ENCODE measurements at places on chromosomes 1 and 21. TPM values are rescaled to one million over a fixed set of nuclear protein-coding genes. Genes with fewer than 3 reads are reported as not detected.
A peak's percentile ranks its signal among the peaks of the same experiment; 100 is the strongest.

COL18A1 gene
- 19.2 TPM for total RNA-seq

PRDM15 gene
- 12.0 TPM for total RNA-seq

SPRR2B gene
- total RNA-seq = not detected

CD1B gene
- total RNA-seq = not detected

DNA sequence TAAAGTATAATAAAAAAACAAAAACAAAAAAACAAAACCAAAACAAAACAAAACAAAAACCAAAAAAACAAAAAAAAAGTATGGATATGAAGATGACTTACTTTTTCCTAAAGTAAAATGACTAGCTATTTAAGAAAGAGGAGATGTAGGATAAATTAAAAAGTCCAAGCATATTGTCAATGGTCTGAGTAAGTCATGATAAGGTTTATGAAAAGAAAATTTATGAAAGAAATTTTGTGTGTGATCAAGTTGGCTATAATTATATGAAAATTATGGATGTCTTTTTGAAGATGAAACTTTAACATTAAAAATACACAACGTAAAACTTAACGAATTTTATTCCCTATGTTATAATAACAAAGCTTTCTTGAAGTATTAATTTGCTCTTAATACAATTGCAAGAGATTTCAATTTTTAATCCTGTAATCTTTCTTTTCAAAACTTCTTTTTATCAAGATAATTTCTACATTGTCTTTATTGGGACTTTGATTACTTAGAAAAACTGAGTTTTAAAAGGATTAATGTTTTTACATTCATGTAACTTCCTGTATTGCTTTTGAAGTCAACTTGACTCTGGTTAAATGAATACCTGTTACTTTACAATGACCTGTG lies 200.9 kb upstream of the IVNS1ABP start:
- no peak overlapping the region for H3K27ac ChIP-seq
- H3K27me3 ChIP-seq = no peaks in the 10 kb centered on the region
- DNase-seq = no peak
- H3K36me3 ChIP-seq = peaks cover 10% of the 10 kb centered on the region

GRCh38 chr1:152546704-152547103 lies 19.9 kb downstream of the LCE3E start:
- no peaks in the 10 kb centered on the region for H3K27me3 ChIP-seq
- H3K4me1 ChIP-seq = no peaks in the 10 kb centered on the region
- no peak overlapping the region for H3K27ac ChIP-seq
- DNase-seq = no peak
- no peak overlapping the region for H3K4me3 ChIP-seq

DNA sequence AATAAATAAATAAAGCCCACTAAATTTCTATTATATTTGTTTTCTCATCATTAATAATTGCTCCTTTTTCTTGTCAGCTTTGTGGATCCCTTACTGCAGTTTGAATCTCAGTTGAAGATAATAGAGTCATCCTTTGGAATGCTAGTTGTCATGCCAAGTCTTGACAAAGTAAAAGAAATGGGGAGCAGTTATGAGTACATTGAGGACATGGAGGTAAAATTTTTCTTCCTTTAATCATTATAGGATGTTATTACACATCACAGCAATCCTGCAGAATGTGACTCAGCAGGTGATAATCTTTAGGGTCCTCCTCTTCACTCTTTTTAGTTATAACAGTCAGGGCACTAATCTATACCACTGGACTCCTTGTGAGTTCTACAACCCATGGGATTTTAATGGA lies 24.1 kb downstream of the MROH9 start:
- no peaks in the 10 kb centered on the region for H3K4me1 ChIP-seq
- no peaks in the 10 kb centered on the region for H3K36me3 ChIP-seq
- no peak overlapping the region for H3K4me3 ChIP-seq
- H3K27me3 ChIP-seq = peaks cover 11% of the 10 kb centered on the region
- no peak overlapping the region for H3K27ac ChIP-seq

DNA sequence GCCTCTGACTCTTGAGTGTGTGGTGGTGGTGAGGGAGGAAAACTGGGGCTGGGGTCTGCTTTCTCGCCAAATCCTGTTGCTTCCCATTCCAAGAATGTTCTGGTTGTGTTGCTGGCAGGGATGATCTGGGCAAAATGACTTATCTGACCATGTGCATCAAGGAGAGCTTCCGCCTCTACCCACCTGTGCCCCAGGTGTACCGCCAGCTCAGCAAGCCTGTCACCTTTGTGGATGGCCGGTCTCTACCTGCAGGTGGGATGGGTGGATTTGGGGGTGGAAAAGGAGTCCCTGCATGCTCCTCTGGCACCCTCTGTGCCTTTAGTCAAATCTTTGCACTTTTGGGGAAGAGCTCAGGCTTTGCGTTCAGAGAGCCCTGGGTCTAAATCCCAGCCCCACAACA lies 18.1 kb downstream of the CYP4B1 start:
- H3K27me3 ChIP-seq = peaks cover 2% of the 10 kb centered on the region
- H3K4me1 ChIP-seq = no peaks in the 10 kb centered on the region
- DNase-seq = no peak

- no peaks in the 10 kb centered on the region for H3K27me3 ChIP-seq
- no peaks in the 10 kb centered on the region for H3K4me1 ChIP-seq
- no peak overlapping the region for H3K4me3 ChIP-seq
Measured at GRCh38 chr1:112665857-112666256, 8.6 kb upstream of the MOV10 start.

DNA sequence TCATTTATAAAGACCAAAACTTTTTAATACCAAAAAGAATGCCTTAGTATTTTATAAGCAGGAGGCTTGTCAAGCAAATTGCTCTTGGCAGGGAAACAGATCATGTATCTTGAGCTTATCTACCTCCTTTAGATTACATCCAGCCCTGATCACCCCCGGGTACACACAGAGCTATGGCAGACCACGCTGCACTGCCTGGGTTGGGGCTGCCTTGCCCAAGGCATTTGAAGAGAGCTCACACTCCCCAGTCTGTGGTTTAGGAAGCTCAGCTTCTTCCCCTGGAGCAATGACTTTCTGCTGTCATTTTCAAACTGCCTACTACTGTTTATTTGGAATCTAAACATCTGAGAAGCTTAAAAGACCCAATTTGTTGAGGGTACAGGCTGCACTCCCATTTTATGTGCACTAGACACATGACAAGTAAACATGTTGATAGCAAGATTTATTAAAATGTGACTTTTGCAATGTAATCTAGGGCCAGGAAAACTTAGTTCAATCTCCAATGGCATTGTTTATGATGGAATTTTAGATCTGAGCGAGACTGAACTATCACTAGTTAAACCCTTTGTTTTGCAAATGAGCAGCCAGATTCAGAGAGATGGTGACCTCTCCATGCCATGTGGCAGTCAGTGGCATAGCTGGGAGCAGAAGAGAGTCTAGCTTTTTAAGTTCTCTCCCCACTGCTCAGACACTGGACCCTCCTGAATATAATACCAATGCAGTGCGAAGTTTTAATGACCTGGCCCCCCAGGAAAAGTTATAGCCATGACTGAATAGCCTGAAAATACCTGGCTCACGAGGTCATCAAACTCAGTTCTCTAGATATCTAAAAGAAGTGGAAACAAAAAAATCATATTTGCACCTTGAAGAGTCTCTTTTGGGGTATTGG lies 214.9 kb downstream of the HLX start:
- no peak overlapping the region for H3K4me3 ChIP-seq
- H3K4me1 ChIP-seq = no peaks in the 10 kb centered on the region
- peaks cover 2% of the 10 kb centered on the region for H3K36me3 ChIP-seq
- DNase-seq = no peak
- H3K27ac ChIP-seq = no peak overlapping the region
- peaks cover 2% of the 10 kb centered on the region for H3K27me3 ChIP-seq

- no peaks in the 10 kb centered on the region for H3K27me3 ChIP-seq
- DNase-seq = no peak
- H3K27ac ChIP-seq = no peak overlapping the region
- H3K4me1 ChIP-seq = no peaks in the 10 kb centered on the region
- H3K4me3 ChIP-seq = no peak overlapping the region
- no peaks in the 10 kb centered on the region for H3K36me3 ChIP-seq
Measured at GRCh38 chr21:35617491-35617890, 442.8 kb downstream of the SETD4 start.

DNA sequence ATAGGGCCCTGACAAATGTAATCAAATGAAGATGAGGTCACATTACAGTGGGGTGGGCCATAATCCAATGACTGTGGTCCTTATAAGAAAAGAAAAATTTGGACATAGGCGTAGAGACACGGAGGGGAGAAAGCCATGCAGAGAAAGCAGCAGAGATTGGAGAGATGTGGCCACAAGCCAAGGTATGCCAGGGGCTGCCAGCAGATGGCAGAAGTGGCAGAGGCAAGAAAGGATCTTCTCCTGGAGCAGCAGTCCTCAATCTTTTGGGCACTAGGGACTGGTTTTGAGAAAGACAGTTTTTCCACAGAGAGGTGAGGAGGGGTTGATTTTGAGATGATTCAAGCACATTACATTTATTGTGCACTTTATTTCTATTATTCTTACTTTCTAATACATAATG lies 355.1 kb downstream of the NPHP4 start:
- no peak overlapping the region for H3K27ac ChIP-seq
- no peak overlapping the region for H3K4me3 ChIP-seq
- no peaks in the 10 kb centered on the region for H3K27me3 ChIP-seq
- no peaks in the 10 kb centered on the region for H3K36me3 ChIP-seq

DNA sequence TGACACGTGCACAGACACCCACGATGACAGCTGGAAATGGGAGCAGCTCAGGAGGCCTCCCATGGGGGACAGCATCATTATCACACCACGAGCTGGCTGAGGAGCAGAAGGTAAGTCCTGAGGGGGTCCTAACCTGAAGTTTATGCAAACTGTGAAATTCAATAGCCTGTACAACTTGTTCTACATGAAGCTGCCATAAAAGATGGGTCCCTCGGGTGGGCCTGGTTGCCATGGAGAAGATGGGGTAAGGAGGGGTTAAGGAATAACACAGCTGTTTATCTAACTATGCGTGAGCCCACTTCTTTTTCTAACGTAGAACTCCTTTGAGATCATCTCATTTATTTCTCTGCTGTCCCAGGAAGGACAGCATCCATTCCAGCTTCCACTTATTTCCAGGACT lies 163.4 kb upstream of the CD34 start:
- H3K27ac ChIP-seq = no peak overlapping the region
- H3K36me3 ChIP-seq = peaks cover 2% of the 10 kb centered on the region
- DNase-seq = no peak
- peaks cover 53% of the 10 kb centered on the region for H3K4me1 ChIP-seq
- H3K27me3 ChIP-seq = peaks cover 2% of the 10 kb centered on the region
- no peak overlapping the region for H3K4me3 ChIP-seq

DNA sequence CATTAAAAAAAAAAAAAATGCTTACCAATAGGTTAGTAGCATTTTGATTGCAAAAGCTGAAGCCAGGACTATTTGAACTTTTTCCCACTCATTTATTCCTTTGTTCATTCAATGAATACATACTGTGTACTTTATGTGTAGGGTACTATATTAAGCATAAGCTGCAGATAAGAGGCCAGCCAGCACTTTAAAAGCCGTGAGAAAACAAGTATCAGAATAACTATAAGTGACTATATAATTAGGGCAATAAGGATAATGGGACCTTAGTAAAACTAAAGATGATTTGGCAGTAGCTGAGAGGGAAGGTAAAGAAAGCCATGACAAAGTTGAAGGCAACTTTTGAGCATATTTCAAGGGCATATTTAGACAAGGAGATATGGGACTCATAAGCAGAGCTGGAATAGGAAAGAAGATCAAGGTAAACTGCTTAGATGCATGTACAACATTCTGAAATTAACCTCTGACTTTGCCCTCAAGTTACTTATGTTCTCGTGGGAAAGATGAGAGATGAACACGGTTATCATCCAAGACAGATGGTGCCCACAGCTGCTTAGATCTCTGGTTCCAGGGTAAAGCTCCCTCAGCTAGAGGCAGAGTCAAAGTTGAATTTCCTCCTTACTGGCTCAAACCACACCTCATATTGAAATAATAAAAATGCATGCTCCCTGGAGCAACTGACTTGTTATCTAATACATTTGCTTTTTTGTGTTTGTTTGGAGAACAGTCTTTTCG lies 44.0 kb upstream of the FMO2 start:
- H3K4me1 ChIP-seq = peaks cover 14% of the 10 kb centered on the region
- no peaks in the 10 kb centered on the region for H3K36me3 ChIP-seq
- DNase-seq = no peak

GRCh38 chr1:94434365-94435045 lies 16.3 kb downstream of the ABCD3 start:
- H3K27me3 ChIP-seq = no peaks in the 10 kb centered on the region
- no peaks in the 10 kb centered on the region for H3K4me1 ChIP-seq
- no peak for DNase-seq
- no peak overlapping the region for H3K27ac ChIP-seq
- peaks cover 28% of the 10 kb centered on the region for H3K36me3 ChIP-seq

GRCh38 chr1:170663404-170664092 lies 383 bp upstream of the PRRX1 start:
- peak overlapping the region; percentile 86 for H3K4me3 ChIP-seq
- H3K36me3 ChIP-seq = peaks cover 6% of the 10 kb centered on the region
- no peak overlapping the region for H3K27ac ChIP-seq
- peaks cover 100% of the 10 kb centered on the region for H3K27me3 ChIP-seq
- no peak for DNase-seq

GRCh38 chr1:245583081-245583480 lies 428.3 kb downstream of the KIF26B start:
- no peak overlapping the region for H3K27ac ChIP-seq
- no peaks in the 10 kb centered on the region for H3K27me3 ChIP-seq
- H3K36me3 ChIP-seq = no peaks in the 10 kb centered on the region
- DNase-seq = no peak
- no peak overlapping the region for H3K4me3 ChIP-seq

GRCh38 chr1:37867784-37868183 lies 8.4 kb upstream of the MTF1 start:
- H3K4me3 ChIP-seq = no peak overlapping the region
- no peaks in the 10 kb centered on the region for H3K4me1 ChIP-seq
- no peak overlapping the region for H3K27ac ChIP-seq
- no peak for DNase-seq
- H3K36me3 ChIP-seq = peaks cover 12% of the 10 kb centered on the region

GRCh38 chr1:27489501-27489972 lies 430 bp downstream of the WASF2 start:
- H3K4me3 ChIP-seq = peak overlapping the region; percentile 86
- peak overlapping the region; percentile 94 for H3K27ac ChIP-seq
- no peaks in the 10 kb centered on the region for H3K27me3 ChIP-seq
- H3K4me1 ChIP-seq = peaks cover 35% of the 10 kb centered on the region
- peak; percentile 17 for DNase-seq

GRCh38 chr1:175618559-175618958 lies 124.8 kb downstream of the TNR start:
- H3K27me3 ChIP-seq = peaks cover 2% of the 10 kb centered on the region
- no peak for DNase-seq
- no peaks in the 10 kb centered on the region for H3K4me1 ChIP-seq
- H3K4me3 ChIP-seq = no peak overlapping the region
- H3K27ac ChIP-seq = no peak overlapping the region
- no peaks in the 10 kb centered on the region for H3K36me3 ChIP-seq

- peak; percentile 88 for DNase-seq
- H3K4me1 ChIP-seq = peaks cover 6% of the 10 kb centered on the region
- no peaks in the 10 kb centered on the region for H3K36me3 ChIP-seq
Measured at GRCh38 chr1:156445789-156446263, 54.7 kb downstream of the MEF2D start.

- no peak overlapping the region for H3K27ac ChIP-seq
- peaks cover 10% of the 10 kb centered on the region for H3K4me1 ChIP-seq
- DNase-seq = no peak
- H3K27me3 ChIP-seq = peaks cover 15% of the 10 kb centered on the region
Measured at GRCh38 chr1:48203287-48203900, 19.1 kb upstream of the SLC5A9 start.

All from neural crest cell (in vitro differentiated cells).